ENCODE measurements at places on chromosomes 13 and 19.

DNA sequence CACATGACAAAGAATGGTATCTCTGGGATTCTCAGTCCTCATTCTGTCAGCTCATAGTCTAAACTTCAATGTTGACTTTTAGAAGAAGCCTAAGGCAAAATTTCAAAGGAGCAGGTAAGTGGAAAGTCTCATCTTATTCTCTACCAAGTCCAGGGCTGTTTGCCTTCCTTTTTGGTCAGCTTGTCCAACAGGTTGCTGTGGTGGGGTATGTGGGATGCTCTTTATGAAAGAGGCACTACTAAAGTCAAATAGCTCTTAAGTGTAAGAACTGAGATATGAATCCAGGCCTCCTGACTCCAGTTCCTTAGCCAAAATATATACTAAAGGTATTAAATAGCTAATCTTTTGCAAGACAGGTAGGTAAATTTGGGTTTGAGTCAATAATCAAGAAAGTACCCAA, 540.6 kb upstream of the SPRY2 start:
- no peak for DNase-seq

- no peak for DNase-seq
These were observed 1200.4 kb downstream of the DIAPH3 start for GRCh38 chr13:58963321-58963720.

- DNase-seq: no peak
These were observed 27.2 kb downstream of the RANBP3 start for GRCh38 chr19:5950741-5951140.

GRCh38 chr13:46181840-46182490, at the start of gene LCP1:
TSS of gene LCP1 (minus strand) at chr13:46182177. CDS start at chr13:46159662, 22,515 bp downstream.
- DNase-seq: no peak

DNA sequence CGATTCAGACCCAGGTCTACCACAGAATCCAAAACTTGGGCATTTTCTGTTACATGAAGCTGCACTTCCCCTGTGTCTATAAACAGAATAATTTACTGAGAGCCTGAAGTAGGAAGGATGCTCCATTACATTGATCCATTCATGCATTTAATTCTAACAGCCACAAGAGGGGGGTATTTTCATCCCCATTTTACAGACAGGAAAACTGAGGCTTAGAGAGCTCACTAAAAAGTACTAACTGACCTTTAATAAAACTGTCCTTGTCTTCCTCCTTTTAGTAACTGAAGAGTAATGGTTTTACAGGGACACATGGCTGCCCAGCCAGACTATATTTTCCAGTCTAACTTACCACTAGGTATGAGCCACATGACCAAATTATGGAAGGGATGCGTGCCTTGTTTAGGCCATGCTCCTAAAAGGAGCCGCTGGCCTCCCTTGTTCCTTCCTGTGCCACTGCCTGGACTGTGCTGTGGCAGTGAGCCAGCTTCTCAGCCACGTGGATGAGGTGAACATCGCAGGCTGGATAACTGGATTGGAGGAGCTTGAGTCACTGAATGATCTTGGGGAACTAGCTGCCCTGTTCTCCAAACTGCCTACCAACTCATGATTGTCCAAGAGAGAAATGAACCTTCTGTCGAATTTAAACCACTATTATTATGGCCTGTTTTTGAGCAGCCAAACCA, 108.3 kb downstream of the DOCK9 start:
- no peak for DNase-seq

GRCh38 chr19:18789883-18790565, 1.1 kb downstream of the COMP start:
- DNase-seq: peak; percentile 21

- no peak for DNase-seq
These were observed 399.6 kb downstream of the DCT start for GRCh38 chr13:94079876-94080275.

GRCh38 chr13:76609643-76610042, 276.6 kb downstream of the KCTD12 start:
- DNase-seq: no peak

GRCh38 chr19:48471836-48472235, 2.7 kb downstream of the CYTH2 start:
- DNase-seq: no peak

GRCh38 chr13:105541565-105541964, 993.9 kb downstream of the EFNB2 start:
- DNase-seq: no peak

GRCh38 chr19:45630463-45630862, 8.7 kb downstream of the EML2 start:
- no peak for DNase-seq

DNA sequence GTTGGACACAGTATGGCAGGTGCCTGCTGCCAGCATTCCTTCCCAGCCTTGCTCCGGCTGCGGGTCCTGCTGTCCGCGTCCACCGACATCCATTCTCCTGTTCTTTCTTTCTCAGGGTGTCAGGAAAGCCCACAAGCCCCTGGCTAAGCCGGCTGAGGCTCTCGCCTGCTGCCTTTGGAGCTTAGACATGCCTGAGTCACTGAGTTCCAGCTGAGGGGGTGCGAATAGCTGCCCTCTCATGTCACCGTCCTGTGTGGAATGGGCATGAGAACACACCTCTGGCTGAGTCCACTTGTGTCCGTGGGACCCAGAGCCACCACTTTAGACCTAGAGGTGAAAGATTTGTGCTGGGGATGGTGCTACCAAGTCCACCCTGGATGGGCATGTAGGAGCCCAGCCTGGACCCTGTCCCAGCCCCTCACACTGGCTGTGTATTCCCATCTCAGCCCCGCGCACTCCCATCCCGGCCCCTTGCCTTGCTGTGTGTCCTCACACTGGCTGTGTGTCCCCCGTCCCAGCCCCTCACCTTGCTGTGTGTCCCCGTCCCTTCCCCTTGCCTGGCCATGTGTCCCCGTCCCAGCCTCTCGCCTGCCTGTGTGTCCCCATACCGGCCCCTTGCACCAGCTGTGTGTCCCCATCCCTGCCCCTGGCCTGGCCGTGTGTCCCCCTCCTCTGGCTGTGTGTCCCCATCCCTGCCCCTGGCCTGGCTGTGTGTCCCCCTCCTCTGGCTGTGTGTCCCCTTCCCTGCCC, 24.6 kb upstream of the IRS2 start:
- DNase-seq: no peak

- no peak for DNase-seq
These were observed 306.6 kb downstream of the ATP8A2 start for GRCh38 chr13:25678398-25678797.

DNA sequence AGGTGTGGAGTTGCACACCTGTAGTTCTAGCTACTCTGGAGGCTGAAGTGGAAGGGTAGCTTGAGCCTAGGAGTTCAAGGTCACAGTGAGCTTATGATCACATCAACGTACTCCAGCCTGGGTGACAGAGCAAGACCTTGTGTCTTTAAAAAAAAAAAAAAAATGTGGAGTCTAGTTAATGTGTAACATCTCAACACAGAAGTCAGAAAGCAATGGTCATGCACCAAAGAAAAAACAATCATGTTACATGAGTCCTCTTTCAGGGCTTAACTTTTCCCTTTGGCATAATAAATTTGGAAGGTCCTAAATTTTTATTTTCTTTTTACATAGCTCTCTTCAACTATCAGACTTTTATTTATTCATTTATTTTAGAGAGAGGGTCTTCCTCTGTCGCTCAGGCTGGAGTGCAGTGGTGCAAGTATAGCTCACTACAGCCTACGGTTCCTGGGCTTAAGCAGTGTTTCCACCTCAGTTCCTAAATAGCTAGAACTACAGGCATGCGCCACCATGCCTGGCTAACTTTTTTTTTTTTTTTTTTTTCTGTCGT, 22.3 kb downstream of the SETDB2 start:
- DNase-seq: no peak

DNA sequence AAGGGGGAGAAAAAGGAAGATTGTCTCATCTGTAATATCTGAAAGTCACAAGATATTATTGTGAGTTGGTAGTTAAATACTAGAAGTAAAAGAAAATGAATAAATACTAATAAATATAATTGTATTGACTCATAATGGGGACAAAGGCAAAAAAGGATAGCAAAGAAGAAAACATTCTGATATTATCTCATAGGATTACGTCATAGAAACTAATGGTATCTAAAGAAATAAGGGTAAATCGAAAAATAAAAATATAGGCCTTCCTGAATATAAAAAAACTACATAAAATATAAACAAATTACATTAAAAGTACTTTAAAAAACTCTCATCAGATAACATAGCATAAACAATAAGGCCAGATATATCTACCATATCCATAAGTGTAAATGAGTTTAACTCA, 38.6 kb upstream of the TDRD3 start:
- no peak for DNase-seq

GRCh38 chr19:35476149-35476548, 14.1 kb downstream of the KRTDAP start:
- no peak for DNase-seq

GRCh38 chr13:103328899-103329298, 262.7 kb upstream of the SLC10A2 start:
- no peak for DNase-seq

DNA sequence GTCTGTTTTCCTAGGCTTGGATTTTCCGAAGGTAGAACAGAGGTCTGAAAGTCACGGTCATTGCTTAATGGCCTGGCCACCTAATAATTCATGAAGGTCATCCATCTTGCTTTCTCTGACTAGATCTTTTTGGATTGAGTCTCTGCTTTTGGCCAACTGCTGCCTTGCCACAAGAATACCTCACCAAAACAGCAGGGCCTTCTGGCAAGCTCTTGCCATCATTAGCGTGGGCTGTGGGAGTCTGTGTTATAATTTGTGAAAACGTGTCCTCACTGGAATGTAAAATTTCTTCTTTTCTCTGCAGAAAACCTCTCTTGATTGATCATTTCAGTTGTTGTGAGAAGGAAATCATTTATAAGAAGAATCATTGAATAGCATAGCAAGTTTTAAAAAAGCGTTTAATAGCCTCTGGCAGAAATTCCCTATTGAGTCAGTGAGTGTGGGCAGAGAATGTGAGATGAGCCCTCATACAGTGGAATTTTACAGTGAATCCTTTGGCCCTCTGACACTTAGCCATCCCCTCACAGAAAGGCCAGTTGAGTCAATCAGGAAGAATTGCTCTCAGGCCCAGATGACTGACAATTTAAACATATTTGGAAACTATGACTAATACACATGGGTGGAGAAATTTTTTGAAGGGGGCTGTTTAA, 43.2 kb upstream of the ERICH6B start:
- DNase-seq: no peak

- DNase-seq: no peak
These were observed 435 bp upstream of the OBI1 start for GRCh38 chr13:78659450-78659730.

GRCh38 chr19:3505598-3506383, at the start of gene FZR1:
TSS of gene FZR1 (plus strand) at chr19:3506311. CDS start at chr19:3522990, 16,679 bp downstream.
- peak; percentile 100 for DNase-seq

GRCh38 chr13:28467034-28467433, 27.9 kb downstream of the FLT1 start:
- DNase-seq: no peak

GRCh38 chr13:109644069-109644750, 142.2 kb downstream of the IRS2 start:
- DNase-seq: no peak

DNA sequence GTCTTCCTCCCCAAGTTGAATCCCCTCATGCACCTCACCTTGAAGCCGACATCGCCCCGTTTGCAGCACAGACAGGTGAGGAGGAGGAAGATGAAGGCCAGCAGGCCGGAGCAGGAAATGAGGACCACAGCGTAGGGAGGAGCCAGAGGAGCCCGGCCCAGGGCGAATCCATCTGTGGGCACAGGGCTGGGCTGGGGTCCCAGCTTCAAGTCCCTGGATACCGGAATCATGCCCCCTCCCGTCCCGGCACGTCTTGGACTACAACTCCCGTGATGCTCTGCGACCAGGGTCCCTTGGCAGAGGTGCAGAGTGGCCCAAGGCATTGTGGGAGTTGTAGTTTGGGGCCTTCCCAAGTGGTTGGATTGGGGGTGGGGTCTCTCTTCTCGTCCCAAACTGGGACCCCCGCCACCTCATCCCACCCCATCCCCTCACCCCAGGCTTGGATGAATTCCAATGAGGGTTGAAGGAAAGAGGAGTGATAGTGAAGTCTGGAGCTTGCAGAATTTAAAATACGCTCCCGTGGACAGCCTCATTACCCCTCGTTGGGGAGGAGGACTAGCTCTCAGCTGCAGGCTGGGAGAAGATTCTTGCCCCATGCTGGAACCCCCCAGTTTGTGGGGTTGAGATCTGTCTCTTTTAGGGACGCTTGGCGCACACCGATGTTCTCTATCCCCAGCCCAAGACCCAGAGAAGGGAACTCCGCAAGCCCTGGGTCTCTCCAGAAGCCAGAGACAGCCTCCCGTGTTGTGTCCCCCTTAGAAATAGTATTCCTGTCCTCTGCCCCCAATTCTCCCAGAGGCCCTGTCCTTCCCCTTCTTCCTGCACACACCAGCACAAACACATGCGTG, 990 bp downstream of the LMTK3 start:
- peak; percentile 61 for DNase-seq

DNA sequence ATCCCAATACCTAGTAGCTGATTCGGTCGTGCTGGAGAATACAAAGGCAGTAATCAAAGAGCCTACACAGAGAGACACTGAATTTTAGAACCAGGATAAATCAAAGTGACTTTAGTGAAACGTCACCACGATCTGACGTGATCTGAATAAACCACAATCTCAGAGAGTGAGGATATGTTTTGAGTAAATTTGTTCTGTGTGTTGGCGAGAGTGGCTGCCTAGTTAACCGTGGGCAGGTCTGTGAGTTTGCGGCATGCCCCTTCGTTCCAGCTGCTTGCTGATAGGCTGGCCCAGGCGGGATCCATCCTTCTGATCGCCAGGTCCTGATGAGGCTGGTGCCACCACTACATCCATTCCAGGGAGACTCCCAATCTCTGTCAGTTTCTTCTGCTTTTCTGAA, 40.4 kb downstream of the LRCH1 start:
- no peak for DNase-seq

DNA sequence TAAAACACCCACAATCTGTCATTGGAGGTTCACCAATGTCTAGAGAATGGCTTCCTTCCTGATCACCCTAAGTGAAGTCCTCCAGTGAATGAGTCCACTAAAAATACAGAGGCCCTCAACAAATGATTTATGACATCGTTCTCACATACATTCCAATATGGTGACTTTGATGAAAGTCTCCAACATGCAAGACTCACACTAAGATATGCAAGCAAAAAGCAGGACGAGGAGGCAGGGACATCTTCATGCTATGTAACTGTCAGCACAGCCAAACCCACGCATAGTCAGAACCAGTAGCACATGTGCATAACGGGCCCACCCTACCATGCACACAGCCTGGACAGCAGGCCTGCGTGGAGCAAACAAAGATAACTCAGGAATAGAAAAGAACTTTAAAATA, 16.6 kb upstream of the LSM14A start:
- no peak for DNase-seq

- no peak for DNase-seq
These were observed 318.4 kb upstream of the OBI1 start for GRCh38 chr13:78977311-78977710.

- no peak for DNase-seq
These were observed 60.9 kb downstream of the RYR1 start for GRCh38 chr19:38494379-38494778.

GRCh38 chr13:80039000-80039399, 301.9 kb downstream of the SPRY2 start:
- no peak for DNase-seq

GRCh38 chr19:14402332-14403144, 16.6 kb downstream of the DDX39A start:
- no peak for DNase-seq

- no peak for DNase-seq
These were observed 1759.9 kb upstream of the PCDH20 start for GRCh38 chr13:63175536-63175935.

GRCh38 chr13:111414341-111414740, 93.9 kb downstream of the TEX29 start:
- no peak for DNase-seq

- no peak for DNase-seq
These were observed 17.4 kb upstream of the ATXN8OS start for GRCh38 chr13:70090036-70090723.

Measured in stimulated activated CD4-positive, alpha-beta T cell treated with anti-CD3 and anti-CD28 coated beads, Interleukin-15, amount 100 ng/mL, for 1 hour (primary cell).